Left ventricle myocardium superior (tissue), 1 donor: ENCODE measurements at places on chromosomes 1 and 21.

DNA sequence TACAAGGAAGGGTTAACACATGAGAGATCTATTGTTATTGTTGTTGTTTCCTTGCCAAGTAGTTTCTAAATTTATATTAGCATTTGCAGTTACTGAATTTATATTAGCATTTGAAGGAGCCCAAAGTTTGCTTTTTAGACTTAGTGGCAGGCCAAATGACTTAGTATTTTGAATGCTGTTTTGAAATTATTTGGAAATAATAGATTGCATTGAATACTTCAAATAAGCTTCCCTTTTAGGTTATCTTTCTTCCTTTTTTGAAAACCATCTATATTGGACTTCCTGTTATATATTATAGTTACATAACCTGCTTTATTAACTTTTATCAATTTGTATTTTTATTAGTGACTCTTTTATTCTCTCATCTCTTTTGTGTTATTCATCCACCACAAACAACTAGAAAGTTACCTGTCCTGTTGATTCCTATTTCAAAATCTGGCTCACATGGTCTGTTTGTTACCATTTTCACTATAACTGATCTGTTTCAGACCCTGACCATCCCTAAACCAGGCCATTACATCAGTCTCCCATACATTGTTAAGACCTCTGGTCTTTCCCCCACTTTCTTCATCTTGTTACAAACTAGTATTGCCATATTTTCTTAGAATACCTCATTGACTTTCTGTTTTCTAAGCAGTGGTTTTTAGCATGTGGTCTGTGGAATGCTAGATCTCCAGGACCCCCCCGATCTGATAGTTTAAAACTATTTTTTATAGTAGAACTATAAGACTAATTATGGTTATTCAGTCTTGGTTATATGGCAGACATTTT is 185.2 kb downstream of the RASAL2 start:
- DNase-seq = no peak

GRCh38 chr1:206030191-206030590 is 6.5 kb upstream of the CTSE start:
- no peak for DNase-seq

DNA sequence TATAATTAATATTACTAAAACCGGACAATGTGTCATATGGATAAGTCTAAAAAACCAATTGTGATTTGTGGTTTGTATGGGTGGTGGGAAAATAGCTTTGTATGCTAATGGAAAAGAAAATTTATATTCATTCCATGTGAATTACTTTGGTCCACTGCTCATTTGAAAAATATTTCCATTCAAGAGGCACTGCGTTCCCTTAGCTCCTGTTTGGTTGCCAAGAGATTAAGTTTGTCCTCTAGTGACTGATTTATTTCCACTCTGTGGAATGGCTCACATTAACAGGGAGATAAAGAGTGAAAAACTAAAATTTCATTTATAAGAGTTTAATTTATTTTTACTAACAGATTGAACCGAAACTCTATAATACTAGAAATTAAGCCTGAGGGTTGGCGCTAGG is 744.1 kb upstream of the CHRM3 start:
- DNase-seq = no peak

DNA sequence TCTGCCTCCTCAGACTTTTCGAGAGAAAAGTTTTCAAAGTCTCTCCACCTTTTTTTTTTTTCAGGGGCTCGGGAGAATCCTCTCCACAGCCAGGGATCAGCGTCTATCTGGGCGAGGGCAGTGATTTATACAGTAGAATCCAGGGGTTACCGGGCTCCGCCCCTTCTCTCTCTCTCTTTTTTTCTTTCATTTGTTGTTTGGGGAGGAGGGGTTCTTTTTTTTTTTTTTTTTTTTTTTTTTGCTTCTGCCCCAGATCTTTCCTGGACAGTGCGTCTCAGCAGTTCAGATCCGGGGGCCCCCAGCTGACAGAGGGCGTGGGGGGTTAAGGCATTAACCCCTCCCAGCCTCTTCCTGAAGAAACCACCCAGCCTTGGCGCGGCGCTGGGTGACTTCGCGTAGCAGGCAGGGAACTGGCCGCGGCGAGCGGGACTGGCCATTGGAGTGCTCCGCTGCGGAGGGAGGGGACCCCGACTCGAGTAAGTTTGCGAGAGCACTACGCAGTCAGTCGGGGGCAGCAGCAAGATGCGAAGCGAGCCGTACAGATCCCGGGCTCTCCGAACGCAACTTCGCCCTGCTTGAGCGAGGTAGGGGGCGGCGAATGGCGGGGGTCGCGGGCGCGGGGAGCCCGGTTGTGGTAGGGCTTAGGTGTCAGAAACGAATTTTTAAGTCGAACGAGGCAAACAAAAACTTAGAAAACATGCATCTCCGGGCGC is at the start of gene S1PR1:
Gene S1PR1 (plus strand): TSS at position 504 of the 713 bp plus-strand sequence. CDS start 1,966 bp downstream, outside the sequence.
- DNase-seq = peak; percentile 88

DNA sequence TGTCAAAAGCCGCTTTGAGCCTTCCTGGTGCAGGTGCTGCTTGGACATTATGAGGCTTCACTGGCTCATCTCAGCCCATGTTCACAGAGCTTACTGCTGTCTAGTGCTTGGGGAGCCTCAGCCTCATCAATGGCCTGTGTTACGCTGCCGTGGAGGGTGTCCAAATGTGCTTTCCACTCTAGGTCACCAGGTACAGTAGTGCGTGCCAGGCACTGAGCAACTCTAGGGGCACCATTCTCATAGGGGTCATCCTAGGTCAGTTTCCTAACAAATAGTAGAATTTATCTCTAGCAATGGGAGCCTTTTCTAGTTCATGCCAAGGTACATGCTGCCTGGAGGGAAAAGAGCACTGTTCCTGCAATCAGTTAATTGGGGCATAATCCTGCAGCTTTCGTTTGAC is 193.8 kb downstream of the DYRK1A start:
- DNase-seq = peak; percentile 73

DNA sequence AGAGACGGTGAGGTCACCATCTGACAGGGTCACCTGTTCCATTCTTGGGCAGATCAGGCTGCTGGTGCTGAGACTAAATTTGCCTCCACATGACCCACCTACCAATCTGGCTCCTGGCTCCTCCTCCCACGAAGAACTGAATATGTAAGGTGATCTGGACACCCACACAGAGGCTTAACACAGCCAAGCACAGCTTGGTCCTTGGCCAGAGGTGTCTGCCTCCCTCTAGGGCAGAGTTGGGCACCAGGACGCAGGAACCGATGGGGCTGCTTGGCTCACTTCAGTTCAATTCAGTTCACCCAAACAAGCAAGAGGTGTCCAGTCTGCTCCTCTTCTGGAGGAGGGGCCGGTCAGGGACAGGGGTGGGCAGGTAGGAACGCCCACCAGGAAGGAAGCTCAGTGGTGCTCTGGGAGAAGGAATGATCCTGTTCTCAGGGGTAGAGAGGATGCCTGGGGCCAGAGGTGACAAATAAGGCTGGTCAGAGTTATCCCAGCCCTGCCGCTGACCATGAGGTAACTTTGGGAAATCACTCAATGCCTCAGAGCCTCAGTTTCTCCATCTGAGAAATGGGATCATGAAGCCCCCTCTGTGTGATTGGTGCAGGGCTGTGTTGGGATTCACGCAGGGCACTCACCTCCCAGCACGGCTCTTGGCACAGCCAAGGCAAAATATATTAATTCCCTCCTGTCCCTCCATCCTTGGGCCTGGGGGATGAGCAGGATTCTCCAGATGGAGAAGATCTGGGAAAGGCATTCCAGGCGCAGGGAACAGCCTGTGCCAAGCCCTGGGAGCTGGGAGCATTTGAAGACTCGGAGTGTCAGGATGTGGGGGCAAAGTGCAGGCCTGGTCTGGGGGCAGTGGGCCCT is 284.5 kb downstream of the PTPRU start:
- DNase-seq = no peak

DNA sequence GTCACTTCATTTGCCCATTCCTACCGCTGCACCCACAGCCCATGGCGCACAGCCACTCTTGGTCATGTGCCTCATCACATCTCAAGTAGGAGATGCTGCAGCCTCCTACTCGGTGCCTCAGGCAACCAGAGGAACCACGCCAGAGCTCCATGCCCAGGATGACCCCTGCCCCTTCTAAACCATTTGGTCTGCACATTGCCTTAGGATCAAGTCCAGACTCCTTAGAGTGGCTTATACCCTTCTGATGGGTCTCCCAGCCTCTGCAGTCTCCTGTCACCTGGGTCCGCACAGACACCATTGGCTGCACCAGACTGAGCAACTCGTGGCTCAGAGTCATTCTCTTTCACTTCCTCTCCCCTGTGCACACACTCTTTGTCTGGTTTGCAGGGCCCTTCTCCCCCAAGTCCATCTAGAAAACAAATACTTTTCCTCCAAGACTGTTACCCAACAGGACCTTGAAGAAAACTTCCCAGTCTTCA is 2.2 kb upstream of the ADORA3 start:
- DNase-seq = no peak

DNA sequence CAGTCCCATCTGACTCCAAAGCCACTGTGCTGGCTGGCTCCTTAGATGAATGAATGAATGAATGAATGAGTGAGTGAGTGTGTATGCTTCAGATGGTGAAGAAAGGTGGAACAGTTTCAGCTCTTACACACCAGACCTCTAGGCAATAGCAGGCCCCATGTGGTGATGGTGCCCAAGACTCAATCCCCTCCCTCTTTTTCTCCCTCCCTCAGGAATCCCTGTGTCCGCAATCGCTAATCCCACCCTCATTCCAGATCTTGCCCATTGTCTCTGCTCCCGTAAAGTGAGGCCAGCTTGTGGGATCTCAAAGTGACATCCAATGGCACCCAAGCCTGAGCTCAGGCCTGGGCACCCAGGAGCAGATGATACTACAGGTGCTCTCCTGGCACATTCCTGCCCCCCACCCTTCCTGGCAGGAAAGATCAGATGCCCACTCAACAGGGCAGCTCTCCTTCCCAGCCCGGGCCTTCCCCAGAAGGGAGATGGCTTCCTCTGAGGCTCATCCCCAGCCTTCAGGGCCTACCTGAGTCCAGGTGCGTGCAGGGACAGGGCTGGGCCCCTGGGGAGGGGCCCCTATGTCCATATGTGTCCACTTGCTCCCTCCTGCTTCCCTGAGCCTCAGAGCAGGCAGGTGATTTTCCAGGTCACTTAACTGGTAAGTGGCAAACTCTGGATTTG is 106.4 kb downstream of the HMGB4 start:
- DNase-seq = no peak

DNA sequence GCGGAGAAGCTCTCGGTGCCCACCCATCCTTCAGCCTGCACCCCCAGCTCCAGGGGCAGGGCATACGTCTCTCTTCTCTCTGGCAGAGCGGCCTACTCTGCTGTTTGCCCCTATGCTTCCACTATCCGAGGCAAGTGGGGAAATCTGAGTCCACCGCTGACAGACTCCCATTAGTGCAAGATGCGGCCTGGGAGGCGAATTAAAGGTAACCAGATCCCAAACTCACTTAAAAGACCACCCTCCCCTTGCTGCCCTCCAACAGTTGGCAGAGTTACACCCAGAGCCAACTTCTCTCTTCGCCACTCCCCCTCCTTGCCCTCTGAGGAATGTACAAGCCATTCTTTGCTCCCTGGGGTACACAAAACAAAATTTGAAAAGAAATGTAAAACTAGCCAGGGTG is 6.4 kb downstream of the FOXD3 start:
- DNase-seq = no peak

- DNase-seq = no peak
Observed at GRCh38 chr1:212104586-212105325, 69.2 kb downstream of the DTL start.

DNA sequence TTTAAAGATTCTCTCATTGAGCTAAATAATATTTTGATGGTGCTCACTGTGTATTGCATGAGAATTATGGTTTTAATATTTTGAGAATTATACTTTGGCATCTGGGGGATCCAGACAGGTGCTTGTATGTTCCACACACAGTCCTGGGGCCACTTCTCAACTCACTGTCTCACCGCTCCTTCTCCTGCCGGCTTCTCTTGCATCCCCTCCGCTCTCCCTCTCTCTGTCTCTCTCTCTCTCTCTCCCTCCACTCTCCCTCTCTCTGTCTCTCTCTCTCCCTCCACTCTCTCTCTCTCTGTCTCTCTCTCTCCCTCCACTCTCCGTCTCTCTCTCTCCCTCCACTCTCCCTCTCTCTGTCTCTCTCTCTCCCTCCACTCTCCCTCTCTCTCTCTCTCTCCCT is 32.2 kb upstream of the ZC3H12A start:
- no peak for DNase-seq

DNA sequence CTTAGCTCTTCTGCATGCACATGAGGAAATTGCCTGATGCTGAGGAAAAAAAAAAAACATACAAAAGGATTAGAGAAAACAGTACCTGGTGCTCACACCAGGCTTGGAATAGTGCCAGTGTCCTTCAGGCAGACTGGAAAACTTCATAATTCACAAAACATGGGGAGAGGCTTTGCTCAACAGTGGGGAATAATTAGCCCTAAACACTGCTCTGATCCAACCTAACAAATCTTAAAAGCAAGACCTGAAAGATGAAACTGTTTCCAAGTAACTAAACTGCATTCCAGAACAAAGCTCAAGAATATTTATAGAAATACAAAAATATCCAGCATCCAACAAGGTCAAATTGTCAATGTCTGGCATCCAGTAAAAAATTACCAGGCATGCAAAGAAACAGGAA is 124.8 kb downstream of the AK5 start:
- no peak for DNase-seq

DNA sequence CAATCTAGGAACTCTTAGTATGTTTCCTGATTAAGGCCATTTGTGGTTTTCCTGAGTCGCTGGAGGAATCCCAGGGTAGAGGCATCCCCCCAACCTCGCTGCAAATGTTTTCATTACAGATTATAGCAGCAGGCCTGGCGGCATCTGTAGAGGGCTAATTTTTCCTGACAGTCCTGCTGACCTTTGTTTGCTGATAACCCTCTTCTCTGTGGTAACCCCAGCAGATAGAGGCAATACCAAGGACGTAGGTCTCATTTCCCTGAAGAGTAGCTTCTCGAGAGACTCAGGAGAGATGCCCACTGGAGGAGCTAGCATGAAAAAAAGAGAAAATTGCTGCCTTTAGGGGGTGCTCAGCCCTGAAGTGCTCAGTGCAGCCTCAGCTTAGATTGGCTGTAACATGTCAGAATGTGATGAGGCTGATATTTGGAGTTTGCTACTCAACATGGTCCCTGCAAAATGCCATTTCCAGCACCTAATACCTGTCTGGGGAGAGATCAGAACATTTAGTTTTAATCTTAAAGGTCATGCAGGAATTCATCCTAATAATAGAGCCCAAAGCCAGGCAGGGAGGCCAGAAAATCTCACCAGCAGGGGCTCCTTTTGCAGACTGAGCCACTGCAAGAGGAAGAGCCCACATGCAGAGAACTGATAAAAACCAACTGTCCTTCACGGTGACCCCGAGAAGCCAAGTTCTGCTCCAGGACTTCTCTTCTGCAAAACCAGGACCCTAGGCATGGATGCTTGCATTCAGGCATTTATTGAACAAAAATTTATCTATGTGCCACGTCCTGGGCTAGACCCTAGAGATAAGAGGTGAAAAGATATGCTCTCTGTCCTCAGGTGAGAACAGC is 184.5 kb downstream of the KAZN start:
- no peak for DNase-seq

- DNase-seq = no peak
Observed at GRCh38 chr1:96416701-96417444, 304.7 kb upstream of the PTBP2 start.

GRCh38 chr1:38328278-38329035 is 281.9 kb upstream of the POU3F1 start:
- DNase-seq = no peak

- no peak for DNase-seq
Observed at GRCh38 chr1:22789356-22789994, 78.8 kb downstream of the EPHB2 start.
